ENCODE measurements at places on chromosomes 7 and 10. TPM values are rescaled to one million over a fixed set of nuclear protein-coding genes. Genes with fewer than 3 reads are reported as not detected.

SLC26A4 gene
- 1.0 TPM for total RNA-seq

UBE2D4 gene
- total RNA-seq = 27.2 TPM

PRLHR gene
- total RNA-seq = not detected

DNA sequence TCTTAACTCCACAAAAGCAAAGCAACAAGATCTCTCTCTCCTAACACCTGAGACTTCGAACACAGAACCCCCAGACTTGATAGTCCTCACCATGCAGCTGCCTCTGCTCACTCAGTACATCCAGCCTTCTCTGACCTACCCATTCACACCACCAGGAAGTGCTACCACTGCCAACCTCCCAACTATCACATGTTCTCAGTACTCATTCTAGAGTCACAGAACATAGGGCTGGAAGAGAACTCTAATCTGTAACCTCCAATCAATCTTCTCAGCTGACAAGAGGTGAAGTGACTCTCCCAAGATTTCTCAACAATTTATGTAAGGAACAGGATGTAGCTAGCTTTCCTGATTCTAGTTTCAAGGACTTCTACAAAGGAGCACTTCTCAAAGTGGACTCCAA is 3.8 kb downstream of the NUDCD3 start:
- no peak for DNase-seq

GRCh38 chr7:114412548-114412947 is 2.1 kb upstream of the FOXP2 start:
- no peak for DNase-seq

- DNase-seq = no peak
Observed at GRCh38 chr10:45997994-45998763, 25.9 kb downstream of the TIMM23 start.

- no peak for DNase-seq
Observed at GRCh38 chr7:40733114-40733513, 598.3 kb downstream of the SUGCT start.

Data from upper lobe of right lung (tissue), 1 donor.